CD4-positive, alpha-beta memory T cell (primary cell): ENCODE measurements at places on chromosomes 12 and 14. TPM values are rescaled to one million over a fixed set of nuclear protein-coding genes. Genes with fewer than 3 reads are reported as not detected.

DNA sequence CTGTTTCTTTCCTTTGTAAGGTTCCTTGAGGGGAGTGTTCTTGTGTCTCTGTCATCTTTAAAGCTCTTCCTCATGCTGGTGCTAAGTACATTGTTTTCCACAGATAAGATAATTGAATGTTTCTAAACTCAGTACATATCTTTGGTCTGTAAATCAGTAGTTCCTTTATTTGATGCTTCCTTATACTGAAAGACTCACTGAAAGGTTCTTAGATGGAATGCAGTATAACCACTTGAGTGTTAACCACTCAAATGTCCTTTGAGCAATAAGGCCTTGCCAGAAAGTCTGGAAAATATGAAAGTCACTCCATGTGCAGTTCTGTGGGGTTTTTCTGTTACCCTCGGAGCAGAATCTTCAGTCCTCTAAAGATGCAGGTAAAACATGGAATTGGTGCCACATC, 23.0 kb upstream of the RNU6-8 start:
- DNase-seq = no peak

- DNase-seq = no peak
These were observed 5.1 kb upstream of the TNFAIP2 start for GRCh38 chr14:103118018-103118662.

Gene ACOT6
- polyA plus RNA-seq = not detected

Gene ACOT2
- polyA plus RNA-seq = 36.4 TPM
